ENCODE measurements at places on chromosomes 2 and 18.

DNA sequence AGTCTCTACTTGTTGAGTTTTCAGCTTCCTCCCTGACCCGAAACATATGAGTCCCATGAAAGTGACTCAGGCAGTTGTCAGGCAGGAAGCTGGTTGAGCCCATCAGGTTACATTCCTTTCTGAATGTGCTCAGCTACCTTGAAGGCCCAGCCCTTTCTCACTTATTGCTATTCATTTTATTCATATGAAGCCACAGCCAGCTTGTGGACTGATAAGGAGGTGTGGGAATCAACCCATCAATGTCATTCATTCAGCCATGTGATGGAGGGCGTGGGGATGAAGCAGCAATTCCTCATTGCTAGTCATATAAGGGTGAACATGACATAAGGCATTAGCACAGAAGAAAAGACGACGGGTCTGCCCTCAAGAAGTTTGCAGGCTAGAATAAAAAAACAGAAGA, 5.3 kb upstream of the VPS4B start:
- no peak for DNase-seq

- peak; percentile 94 for DNase-seq
Measured at GRCh38 chr2:38508311-38509039, 94.3 kb downstream of the HNRNPLL start.

DNA sequence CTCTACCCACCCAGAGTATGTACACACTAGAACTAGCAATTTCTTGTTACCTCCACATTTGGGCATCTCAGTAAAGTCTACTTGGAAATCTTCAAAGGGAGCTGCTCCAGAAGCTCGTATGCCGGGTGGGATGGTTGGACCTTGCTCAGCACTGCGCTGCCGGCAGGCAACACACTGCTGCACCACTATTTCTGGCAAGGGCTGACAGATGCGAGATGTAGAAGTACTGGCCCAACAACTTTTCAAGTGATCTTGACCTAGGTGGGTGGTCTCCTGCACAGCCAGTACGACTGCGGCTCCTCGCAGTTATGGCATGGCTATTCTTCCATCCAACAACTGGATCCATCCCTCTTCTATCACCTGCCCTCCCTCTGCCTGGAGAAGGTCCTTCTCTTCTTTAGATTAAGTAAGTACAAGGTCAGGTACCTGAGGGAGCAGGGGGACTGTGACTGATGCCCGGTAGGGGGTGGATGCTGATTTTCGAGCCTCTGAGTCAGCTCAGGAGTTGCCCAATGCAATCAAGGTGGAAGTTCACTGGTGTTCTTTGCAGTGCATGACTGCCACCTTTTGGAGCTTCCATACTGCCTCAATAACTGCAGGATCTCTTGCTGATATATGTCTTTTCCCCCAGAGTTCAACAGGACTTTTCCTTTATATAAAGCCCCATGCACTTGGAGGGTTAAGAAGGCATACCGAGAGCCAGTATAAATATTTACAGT, 100.4 kb upstream of the SLC1A4 start:
- no peak for DNase-seq

GRCh38 chr2:177731384-177731783, 338.8 kb downstream of the AGPS start:
- DNase-seq: no peak

DNA sequence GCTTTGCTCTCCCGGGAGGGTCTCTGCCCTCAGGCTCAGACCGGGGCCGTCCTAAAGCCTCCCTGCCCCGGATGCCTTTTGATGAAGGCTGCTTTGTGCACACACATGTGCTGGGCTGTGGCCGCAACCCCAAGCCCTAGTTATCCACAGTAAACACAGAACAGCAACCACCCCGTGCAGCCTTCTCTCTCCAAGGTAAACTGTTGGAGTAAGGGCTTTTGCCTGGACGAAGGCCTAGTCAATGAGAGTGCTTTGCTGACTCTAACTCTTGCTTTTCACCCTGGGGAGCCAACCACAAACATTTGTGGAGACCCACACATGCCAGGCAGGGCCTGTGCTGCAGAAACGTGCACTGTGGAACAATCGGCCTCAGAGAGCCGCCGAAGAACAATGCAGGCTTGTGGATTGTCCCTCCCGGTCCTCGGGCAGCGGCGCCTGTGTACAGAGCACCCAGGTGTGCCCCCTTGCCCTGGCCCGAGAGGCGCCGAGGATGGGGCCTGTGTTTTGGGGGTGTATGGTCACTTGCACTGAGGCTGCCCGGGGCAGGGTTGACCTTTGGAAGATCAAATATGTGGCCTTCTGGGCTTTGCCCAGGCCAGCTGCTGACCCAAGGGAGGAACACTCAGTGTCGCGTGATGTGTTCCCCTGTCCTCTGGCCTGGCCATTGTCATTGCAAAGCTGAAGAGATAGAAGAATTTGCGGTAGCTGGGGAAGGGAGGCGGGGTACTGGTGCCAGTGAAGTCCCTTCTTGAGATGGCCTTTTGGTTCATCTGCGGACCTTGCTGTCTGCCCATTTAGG, 37.0 kb downstream of the CTIF start:
- no peak for DNase-seq

GRCh38 chr2:175111200-175111657, 56.8 kb downstream of the ATF2 start:
- DNase-seq: no peak

DNA sequence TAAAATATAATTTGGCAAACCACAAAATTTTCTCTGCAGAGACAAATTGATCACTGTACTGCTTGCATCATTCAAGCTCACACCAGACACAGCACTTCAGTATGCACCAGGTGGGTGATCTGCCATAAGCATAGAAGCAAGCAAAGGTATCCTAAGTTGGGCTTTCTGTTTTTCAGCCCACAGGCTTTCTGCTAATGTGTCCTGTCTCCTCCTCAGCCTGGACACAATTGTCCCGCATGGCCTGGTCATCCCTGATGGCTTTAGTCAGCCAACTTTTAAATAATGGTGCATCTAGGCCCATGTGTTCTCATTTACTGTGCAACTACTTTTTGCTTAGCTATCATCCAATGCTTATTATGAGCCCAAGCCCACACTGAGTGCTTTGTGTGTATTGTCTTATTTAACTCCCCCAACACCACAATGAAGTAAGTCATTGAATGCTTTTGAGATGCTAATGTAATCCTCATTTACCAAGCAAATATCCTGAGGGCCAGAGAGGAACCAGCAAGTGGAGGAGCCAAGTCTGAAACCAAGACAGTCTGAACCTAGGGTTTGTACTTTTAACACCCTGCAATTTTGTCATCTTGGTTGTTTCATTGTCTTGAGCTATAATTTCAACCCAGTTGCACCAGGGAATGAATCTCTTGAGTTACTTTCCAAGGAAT, 111.2 kb upstream of the SETBP1 start:
- no peak for DNase-seq

GRCh38 chr2:156434461-156435291, 1.5 kb upstream of the GPD2 start:
- DNase-seq: no peak

DNA sequence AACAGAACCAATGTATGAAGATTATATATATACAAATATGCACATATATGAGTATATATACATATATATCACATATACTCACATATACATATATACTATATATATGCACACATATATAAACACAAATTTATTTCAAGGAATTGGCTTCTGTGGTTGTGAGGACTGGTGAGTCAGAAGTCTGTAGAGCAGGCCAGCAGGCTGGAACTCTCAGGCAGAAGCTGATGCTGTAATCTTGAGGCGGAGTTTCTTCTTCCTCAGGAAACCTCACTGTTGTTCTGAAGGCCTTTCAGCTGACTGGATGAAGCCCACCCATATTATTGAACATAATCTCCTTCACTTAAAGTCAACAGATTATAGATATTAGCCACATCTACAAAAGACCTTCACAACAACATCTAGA, 143.9 kb upstream of the CREB1 start:
- no peak for DNase-seq

DNA sequence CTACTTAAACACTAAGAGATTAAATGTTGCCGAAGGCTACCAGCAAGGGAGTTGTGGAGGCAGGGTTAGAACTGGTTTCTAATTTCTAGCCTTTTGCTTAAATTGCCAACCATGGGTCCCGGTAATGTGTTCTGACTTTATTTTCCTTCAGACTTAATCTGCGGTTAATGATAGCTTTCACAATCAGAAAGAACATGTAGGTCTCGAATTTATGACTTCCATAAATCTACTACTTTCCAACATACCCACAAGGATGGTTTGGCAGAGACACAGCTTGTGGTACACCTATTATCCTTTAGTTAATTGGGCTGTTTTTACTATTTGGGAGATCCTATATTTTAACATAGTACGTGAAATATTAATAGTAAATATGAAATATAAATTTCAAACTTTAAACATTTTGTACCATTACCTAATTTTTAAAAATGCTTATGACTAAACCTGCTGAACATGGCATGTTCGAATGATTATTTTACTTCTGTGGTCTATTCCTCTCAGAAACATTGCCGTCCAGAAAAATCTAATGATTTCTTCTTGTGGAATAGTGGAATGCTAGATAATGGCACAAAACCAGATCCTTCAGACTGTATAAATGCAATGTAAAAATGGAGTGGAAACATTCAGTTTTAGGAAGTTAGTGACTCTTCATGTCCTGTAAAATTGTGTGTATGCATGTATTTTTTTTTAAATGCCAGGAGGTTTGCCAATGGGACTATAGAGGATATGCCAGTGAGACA, 41.3 kb downstream of the PARD3B start:
- no peak for DNase-seq

DNA sequence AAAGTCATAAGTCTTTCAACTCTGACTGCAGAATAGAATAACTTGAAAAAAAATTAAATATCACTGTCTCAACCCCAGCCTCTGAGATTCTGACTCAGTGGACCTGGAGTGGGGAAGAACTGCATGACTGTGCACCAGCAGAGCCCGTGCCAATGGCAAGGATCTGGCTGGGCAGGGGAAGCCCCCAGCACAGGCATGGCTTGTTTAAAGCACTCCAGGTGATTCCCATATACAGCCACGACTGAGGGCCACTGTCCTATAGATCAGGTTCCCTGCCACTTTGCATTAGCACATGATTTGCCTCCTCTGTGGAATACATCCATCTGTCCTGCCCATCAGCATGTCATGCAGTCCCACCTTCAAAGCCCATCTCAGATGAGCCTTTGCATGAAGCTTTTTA, 45.9 kb upstream of the NCK2 start:
- DNase-seq: no peak

DNA sequence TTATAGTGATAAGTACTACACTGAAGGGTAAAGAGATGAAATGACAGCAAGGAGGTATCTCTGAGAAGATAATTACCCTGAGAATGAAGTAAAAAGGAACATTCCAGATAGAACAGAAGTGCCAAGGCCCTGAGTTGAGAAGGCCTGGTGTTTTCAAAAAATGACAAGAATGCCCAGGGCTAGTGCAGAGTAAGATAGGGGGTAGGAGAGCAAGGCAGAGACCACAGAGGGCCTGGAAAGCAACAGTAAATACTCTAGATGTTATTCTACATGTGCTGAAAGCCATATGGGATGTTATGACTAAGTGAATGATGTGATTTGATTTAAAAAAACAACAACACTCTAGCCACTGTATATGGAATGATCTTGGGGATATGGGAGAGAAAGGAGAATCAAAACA, 52.3 kb downstream of the BAZ2B start:
- DNase-seq: no peak

- DNase-seq: no peak
Measured at GRCh38 chr2:221001381-221001801, 570.7 kb downstream of the EPHA4 start.

DNA sequence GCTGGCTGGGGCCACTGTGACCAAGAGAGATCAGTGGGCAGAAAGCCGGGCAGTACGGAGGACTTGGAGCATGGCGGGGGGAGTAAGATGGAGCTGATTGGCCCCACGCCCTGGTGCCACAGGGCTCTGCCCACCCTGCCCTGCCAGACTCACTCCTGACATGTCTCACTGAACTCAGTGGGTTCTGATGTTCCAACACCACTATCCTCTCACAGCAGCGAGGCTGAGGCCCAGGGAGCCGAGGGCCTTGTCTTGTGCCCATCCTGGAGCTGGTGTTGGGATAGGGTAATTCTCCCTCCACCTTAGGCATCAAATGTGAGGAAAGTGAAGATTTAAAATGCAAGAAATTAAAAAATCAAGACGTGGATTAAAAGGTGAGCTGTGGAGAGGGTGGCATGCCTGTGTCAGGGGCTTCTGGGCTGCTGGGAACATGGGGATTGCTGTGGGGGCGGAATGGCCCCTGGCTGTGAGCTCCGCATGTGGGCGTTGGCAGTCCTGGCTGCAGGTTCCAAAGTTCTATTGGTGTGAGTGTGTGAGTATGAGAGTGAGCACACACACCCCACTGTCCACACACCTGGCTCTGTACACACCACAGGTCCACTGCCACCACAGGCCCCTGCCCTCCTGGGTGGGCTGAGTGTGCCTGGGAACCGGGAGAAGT, 283.5 kb upstream of the HS6ST1 start:
- DNase-seq: no peak
